Astrocyte of the spinal cord (primary cell): ENCODE measurements at places on chromosomes 6 and 20.

DNA sequence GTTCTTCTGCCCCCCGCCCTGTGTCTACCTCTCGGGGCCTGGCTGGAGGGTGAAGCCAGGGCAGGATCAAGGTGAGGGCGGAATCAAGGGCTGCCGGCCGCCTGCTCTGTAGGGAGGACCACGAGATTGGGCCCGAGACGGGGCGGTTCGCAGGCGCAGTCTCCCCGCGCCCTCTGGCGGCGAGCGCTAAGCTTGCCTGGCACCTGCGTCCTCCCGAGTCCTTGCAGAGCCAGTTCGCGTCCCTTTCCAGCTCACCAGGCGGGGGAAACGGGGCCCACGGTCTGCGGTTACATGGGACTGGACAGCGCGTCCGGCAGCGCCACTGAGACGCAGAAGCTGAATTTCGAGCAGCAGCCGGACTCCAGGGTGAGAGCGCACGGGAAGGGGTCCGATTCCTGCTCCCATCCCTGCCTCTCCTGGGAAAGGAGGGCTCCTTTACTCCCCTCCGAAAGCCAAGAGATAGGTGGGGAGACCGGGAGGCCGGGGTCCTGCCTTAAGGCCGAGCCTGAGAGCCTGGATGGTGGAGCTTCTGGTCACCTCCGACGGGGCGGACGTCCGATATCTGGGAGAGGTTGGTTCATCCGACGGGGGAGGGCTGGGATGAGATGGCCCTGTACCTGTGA, 3.6 kb upstream of the MATN4 start:
- DNase-seq, result no peak

- peak; percentile 87 for DNase-seq
These were observed 21.3 kb downstream of the TTPAL start for GRCh38 chr20:44496976-44497375.

GRCh38 chr20:25297141-25297905, 49.4 kb downstream of the PYGB start:
- DNase-seq, result no peak

GRCh38 chr6:148524471-148524882, 181.8 kb downstream of the SASH1 start:
- peak; percentile 89 for DNase-seq

DNA sequence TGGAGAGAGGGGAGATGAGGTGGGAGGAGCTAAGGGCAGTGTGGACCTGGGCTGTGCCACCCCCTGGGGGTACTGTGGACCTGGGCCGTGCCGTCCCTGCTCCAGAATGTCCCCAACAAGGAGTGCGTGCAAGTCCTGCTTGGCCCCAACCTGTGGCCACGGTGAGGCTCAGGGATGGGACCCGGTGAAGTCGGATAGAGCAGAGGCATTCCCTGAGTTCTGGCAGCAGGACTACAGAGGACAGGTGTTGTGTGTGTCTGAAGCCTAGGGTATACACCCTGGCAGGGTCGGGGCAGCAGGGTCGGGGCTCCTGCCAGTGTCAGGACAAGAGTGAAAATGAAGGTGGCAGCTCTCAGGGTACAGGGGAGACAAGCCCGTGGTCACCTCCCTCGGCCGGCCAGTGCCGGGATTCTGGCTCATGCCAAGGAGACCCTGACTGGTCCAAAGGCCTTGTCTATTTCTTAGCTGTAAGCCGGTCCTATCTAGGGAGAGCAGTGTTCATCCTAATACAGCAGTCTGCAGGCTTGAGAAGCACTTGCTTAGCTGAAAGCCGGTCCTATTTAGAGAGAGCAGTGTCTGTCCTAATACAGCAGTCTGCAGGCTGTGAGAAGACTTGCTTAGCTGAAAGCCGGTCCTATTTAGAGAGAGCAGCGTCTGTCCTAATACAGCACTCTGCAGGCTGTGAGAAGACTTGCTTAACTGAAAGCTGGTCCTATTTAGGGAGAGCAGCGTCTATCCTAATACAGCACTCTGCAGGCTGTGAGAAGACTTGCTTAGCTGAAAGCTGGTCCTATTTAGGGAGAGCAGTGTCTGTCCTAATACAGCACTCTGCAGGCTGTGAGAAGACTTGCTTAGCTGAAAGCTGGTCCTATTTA, 95.9 kb downstream of the SMOC2 start:
- DNase-seq, result no peak

DNA sequence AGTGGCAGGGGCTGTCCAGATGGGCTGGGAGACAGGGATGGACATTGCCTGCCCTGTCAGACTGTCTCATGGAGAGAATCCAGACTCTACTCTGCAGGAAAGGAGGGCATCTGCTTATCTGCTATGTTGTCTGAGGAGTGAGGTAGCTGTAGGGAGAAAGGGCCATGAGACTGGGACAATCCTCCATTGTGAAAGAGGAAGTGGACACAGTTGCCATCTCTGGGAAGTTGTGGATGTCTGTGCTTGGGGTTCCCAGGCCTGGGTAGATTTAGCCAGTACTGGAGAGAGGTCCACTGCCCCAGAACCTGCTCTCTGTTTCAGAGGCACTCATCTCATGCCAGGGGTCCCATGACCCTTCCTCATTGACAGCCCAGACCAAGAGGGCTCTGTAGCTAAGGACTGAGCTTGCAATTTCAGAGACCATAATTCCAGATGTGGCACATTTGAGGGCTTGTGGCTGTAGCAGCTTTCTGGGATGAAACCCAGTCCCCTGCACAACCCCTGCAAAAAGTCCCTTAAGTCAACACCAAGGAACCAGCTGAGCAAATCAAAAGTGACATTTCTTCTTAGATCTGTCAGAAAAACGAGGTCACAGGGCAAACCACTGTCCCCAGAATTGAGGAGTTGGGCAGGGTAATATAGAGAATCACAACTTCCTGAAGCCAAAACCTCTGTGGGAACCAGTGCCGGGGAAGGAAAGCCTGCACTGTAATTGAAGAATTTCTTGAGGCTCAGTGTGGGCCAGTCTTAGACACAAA, 4.1 kb upstream of the SIRPG start:
- no peak for DNase-seq

- DNase-seq, result no peak
These were observed 89.0 kb downstream of the NDUFAF5 start for GRCh38 chr20:13873831-13874230.

DNA sequence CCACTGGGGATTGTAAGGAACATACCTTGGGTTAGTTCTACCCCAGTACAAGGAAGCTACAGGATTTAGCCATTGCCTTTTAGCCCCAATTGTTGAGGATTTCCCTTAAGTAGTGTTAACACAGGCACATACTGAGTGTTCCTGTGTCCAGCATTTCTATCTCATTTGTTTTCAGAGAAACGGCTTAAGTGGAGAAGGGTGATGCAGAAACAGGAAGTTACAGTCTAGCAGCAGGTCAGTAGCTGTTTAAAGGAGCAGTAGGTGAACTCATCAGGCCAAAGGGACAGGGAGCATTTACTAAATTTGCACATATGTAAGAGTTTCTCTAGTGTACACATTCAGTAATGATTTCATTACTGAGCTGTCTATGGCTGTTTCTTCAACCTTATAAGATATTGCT, 644.2 kb upstream of the GJE1 start:
- peak; percentile 39 for DNase-seq

- no peak for DNase-seq
These were observed 188.8 kb downstream of the CD83 start for GRCh38 chr6:14306151-14306906.

GRCh38 chr6:87832025-87832825, 130.2 kb upstream of the AKIRIN2 start:
- DNase-seq, result peak; percentile 56

GRCh38 chr6:139265512-139266190, 26.1 kb downstream of the TXLNB start:
- no peak for DNase-seq

GRCh38 chr6:53811082-53811481, 16.3 kb downstream of the LRRC1 start:
- no peak for DNase-seq

GRCh38 chr6:44264154-44265006, 971 bp downstream of the NFKBIE start:
- DNase-seq, result no peak

GRCh38 chr6:167906899-167907298, 80.2 kb downstream of the AFDN start:
- peak; percentile 6 for DNase-seq

DNA sequence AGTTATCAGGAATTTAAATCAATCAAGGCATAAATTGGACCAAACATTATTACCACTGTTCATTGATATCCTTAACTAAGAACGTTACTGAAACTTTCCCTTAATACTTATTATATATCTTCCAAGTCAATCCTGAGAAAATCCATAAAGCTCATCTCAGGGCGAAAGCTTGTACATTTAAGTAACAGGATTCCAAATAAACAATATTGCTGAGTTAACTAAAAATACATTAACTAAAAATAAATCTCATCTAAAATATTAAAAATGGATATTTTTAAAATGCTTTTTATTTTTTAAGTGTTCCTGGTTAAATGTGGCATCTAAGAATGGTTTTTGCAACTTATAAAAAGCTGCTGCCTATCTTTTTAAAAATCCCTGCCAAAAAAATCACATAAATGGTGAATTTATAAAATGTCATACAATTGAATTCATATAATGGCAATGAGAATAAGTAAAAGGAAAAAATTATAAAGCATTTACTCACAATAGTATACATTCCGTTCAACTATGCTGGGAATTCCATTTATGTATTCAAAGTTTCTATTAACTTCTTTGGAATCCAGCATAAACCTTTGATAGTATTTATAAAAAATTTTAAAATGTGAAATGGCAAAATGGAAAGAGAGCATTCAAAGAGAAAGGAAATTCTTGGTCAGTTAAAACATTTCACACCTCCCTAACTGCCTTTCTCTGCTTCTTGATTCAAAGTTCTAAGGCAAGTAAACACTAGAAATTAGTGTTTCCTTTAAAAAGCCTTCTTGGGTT, 20.8 kb upstream of the GMDS start:
- DNase-seq, result no peak

GRCh38 chr6:79570129-79571029, 33.1 kb upstream of the LCA5 start:
- DNase-seq, result peak; percentile 68

- DNase-seq, result peak; percentile 56
These were observed 74.4 kb downstream of the MKKS start for GRCh38 chr20:10359621-10360040.

DNA sequence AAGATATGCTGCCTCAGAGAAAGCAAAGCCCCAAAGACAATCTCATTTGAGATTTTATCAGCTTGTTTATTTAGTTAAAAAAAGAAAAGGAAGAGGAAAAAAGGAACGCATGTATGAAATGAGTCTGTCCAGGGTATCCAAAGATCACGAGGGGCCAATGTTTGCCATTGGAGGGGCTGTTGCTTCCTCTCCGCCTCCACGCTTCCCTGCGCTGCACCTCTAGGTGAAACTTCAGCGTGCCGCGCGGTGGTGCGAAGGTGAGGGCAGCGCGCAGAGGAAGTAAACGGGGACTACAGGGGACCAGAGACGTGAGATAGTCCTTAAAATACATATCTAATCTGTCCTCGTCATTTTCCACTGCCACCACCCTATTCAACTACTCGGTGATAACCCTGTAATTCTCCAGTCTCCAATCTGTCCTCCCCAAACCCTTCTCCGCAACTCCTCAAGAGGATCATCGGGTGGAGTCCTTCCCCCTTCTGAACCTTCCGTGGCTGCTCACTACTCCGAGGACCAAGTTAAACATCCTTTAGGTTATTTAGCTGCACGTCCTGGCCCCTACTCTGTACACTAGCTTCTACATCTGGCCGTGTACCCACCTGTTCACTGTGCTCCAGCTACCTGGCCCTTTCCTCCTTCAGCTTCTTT, 1.1 kb upstream of the DCBLD1 start:
- DNase-seq, result no peak
